ENCODE measurements at places on chromosomes 4 and X.

DNA sequence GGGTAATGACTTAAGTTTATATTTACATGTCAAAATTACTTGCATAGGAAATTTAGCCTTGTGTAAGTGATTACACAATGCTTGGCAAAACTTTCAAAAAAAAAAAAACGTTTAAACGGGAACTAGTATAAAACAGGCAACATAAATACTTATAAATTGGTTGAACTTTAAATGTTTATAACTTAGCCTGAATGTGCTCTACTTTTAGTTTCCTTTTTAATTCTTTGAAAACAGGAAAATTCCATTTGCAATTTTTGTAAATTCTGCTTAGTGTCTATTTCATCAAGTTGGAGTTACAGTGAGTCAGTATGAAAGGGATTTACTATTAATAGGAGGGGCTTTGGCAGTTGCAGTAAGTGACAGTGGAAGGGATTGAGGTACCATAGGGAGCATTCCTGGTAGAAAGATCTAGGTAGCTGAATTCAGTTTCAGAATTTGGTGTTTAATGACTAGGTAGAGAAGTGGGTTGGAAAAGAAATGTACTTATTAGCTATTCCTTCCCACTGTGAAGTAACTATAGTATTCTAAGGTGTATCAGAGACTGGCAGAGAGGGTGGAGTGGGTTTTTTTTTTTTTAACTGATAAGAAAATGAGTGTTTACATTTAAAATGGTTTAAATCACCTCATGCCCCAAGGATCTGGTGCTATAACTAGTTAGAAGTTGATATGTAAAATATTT, 2.8 kb downstream of the STAG2 start:
- no peak for DNase-seq

GRCh38 chr4:68338625-68339024, 11.3 kb downstream of the YTHDC1 start:
- DNase-seq, result no peak

- no peak for DNase-seq
Measured at GRCh38 chr4:181376058-181376457, 867.1 kb upstream of the TENM3 start.

- DNase-seq, result no peak
Measured at GRCh38 chrX:54482839-54483593, 13.0 kb downstream of the FGD1 start.

- no peak for DNase-seq
Measured at GRCh38 chrX:29478336-29479069, 736.9 kb upstream of the MAGEB2 start.

- DNase-seq, result no peak
Measured at GRCh38 chrX:155144926-155145325, 71.3 kb upstream of the VBP1 start.

- no peak for DNase-seq
Measured at GRCh38 chr4:159906517-159906916, 803.6 kb downstream of the RAPGEF2 start.

GRCh38 chrX:49106930-49107329, 16.6 kb downstream of the GPKOW start:
- no peak for DNase-seq

- no peak for DNase-seq
Measured at GRCh38 chr4:150375025-150375424, 206.9 kb upstream of the MAB21L2 start.

DNA sequence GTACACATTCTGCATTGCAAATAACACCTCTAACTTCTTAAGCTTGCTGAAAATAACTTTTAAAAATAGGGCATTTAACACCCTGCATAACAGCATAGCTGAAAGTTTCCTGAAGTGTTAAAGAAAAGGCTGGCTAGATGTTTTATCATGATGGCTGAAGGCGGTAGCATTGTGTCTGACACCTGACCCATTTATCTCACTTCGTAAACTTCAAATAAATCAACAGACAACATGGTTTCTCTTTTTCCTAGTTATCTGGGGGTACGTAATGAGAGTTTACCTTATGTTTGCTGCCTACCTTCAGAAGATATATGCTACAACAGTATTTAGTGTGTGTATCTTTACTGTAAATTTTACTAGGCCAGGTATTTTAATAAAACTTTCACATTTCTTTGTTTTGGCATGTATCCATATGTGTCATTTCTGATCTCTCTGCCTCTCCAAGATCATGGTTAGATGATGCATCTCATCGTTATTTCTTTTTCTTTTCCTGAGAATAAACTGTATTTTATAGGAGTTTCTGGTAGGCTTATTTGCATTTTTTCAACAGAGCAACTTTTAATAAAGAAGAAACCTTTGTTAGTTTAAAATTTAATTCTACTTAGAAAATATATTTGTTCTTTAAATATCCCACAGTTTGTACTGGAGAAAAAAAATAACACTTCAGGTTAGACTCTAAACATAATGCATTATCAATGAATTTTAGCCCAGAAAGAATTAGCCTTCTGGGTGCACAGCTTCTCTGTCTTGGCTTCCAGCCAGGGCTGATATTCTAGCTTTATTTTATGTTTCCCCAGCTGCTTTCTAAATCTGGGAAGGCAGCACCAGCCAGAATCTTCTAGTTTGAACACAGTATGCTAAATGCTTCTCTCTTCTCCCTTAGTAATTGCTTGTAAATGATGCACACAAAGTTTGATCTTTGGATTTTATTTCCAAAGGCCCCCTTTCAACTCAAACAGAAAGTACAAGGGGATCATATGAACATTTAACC, 2.9 kb downstream of the NDST4 start:
- DNase-seq, result peak; percentile 87

GRCh38 chr4:151198748-151199147, 78.2 kb upstream of the PRSS48 start:
- no peak for DNase-seq

DNA sequence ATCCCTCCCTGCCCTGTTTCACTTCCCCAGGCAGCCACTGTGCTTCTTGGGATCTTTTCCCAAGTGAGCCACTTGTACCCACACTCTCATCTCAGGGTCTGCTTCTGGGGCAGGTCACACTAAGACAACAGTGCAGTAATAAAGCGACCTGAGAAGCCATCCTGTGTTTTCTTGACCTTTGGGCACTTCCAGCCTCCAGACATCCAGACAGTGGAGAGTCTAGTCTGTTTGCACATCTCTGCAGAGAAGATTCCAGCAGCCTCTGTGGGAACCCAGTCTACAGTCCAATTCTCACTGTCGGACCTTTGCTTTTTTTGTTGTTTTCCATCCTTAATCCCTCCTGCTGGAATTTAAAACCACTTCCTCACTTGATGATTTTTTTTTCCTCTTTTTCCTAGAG, 50.3 kb upstream of the ATP6AP2 start:
- DNase-seq, result no peak

Data from NCI-H1105 treated with DMSO at 0.1 percent for 48 hours (cell line).